ENCODE measurements at places on chromosomes 6 and 20.

DNA sequence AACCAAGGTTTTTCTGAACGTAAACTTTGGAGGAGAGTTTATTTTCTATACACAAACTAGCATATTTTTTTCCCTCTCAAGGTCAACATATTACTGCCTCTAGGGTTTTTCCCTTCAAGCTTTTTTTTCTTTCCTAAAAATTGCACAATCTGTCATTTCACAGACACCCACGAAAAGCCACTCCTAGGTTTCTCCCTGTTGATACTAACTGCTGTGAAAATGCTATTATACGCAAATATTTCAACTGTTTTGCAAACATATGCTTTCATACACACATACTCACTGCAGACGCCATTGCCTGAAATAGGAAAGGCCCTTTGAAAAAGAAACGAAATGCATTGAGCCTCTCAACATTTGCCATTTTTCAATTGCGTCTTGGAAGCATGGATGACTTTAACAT is 333.0 kb downstream of the CD83 start:
- no peak for DNase-seq

DNA sequence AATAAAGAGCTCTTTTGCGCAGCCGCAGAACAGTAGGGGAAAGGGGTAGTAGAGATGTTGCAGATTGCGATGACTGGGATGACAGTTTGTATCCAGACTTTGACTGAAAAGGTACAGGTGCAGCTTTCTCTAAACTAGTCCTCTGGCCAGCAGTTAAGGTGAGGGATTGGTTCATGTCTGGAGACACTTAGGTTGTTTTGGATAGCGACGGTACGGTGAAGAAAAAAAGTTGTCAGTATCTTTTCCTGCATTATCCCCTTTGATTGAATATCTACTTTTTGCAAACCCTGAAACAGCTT is 537 bp downstream of the PRR3 start:
- no peak for DNase-seq

DNA sequence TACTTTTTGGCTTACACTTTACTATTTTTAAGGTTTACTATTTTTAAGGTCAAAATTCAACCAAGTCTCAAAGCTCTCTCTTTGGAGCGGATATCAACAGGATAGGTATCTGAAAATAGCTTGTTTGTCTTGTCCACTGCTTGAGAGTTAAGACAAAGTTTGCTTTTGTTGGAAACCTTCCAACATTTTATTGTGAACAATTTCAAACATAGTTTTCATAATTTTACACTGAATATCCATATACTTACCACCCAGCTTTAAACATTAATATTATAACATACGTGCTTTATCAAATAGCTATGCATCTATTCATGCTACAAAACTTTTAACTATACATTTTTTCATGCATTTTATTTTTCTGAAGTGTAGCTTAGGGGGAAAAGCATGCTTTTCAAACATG is 109.9 kb downstream of the FYN start:
- DNase-seq: no peak

- no peak for DNase-seq
Measured at GRCh38 chr6:41428996-41429421, 93.6 kb downstream of the NCR2 start.

GRCh38 chr20:17849901-17850683 is 118.5 kb downstream of the SNX5 start:
- DNase-seq: no peak

GRCh38 chr6:107400616-107401147 is 58.7 kb downstream of the PDSS2 start:
- no peak for DNase-seq

- peak; percentile 74 for DNase-seq
Measured at GRCh38 chr20:52312132-52312729, 120.7 kb upstream of the ZFP64 start.

GRCh38 chr6:166955865-166956443 is 396 bp downstream of the RNASET2 start:
- peak; percentile 19 for DNase-seq

GRCh38 chr6:101582792-101583191 is 189.3 kb downstream of the GRIK2 start:
- DNase-seq: no peak

- DNase-seq: no peak
Measured at GRCh38 chr6:167906899-167907298, 80.2 kb downstream of the AFDN start.

DNA sequence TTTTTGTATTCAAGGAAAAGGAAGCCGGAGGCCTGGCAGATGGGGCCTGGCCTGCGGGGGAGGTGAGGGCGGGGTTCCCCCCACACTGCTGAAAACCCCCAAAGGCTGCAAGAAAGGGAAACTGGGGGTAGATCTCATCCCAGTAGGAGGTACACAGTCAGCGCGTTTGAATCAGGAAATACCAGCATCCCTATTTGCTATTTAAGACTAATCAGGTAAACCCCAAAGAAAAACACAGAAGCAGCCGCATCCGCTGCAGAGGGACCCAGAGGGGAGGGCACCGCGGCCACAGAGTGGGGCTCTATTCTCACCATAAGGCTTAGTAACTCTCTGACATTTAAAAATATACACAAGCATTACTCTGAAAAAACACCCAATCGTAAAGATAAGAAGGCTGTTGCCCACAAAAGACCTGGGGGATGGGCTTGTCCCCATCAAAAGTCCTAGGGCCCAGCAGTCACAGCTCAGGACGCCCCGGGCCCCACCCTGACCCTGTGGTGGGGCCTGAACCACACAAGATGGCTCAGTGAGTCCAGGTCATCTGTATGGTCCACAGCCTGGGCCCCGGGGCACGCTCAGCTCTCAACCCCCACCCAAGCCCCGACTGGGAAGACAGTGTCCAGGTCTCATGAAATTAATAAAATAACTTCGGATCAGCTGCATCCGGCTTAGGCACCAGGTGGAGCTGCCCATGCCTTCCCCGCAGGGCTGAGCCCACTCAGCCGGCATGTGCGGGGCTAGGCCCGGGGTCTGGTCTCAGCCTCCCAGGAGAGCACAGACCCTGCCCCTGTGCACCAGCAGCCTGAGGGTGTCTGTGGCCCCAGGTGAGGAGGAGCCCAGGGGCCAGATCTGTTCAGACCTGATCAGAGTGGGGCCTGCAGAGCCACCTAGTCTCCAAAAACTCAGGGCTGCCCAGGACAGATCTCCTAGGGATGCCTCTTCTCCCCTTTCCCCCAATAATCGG is 31.0 kb downstream of the KCNQ2 start:
- peak; percentile 28 for DNase-seq

DNA sequence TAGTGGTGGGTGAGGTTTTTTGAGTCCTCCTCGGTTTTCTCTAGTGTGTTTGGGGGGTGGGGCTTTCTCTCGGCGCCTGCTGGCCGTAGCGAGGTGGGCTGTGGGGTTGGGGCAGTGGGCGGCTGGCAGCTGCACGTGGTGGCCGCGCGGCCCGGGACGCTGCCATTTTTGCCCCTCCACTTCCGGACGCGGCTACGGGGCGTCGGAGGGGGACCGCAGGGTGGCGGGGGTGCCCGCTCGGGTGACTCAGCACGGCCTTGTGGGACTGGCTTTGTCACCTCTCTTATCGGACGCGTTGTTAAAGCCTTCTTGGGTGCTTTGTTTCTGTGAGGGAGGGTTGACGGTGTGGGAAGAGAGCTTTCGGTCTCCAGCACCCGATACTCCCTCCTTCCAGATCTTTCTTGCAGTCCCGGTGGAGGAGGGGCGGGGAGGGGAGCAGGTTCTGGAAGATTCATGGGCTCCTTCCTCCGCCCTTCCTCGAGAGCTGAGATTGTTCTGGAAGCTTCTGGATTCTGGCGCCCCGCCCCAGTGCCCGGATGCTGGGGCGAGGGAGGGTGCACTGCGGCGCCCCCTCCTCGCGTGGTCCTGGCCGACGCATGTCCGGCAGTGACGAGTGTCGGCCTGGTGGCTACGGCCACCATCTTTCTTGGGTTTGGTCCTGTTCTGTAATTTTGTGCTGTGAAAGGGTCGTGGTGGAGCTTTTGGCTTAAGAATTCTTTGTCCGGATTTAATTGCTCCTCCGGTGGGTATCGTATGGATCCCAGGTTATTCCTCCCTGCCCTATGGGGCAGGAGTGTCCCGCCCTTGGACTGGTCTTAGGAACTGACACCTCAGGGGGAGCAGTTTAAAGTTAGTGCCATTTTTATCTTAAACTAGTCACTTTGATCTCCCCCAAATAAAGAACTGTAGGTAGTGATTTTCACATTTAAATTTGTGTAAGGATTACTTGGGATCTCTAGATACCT is 719 bp downstream of the HSP90AB1 start:
- DNase-seq: peak; percentile 87

DNA sequence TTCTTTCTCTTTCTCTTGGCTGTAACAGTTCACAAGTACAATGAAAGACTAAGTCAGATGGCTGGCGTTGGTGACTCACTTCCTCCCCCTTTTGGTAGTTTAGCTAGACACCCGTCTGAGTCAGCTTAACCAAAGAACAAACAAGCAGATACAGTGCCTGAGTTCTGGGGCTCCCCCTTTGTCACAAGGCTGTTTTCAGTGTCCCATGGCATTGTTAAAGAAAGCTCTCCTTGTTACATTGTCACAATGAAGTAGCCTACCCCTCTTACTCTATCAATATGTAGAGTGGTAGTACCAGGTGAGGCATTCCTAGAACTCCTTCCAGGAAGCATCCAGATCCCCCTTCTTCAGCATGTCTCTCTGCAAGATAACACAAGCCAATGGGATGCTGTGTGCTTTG is 38.6 kb downstream of the KIAA0408 start:
- peak; percentile 73 for DNase-seq

DNA sequence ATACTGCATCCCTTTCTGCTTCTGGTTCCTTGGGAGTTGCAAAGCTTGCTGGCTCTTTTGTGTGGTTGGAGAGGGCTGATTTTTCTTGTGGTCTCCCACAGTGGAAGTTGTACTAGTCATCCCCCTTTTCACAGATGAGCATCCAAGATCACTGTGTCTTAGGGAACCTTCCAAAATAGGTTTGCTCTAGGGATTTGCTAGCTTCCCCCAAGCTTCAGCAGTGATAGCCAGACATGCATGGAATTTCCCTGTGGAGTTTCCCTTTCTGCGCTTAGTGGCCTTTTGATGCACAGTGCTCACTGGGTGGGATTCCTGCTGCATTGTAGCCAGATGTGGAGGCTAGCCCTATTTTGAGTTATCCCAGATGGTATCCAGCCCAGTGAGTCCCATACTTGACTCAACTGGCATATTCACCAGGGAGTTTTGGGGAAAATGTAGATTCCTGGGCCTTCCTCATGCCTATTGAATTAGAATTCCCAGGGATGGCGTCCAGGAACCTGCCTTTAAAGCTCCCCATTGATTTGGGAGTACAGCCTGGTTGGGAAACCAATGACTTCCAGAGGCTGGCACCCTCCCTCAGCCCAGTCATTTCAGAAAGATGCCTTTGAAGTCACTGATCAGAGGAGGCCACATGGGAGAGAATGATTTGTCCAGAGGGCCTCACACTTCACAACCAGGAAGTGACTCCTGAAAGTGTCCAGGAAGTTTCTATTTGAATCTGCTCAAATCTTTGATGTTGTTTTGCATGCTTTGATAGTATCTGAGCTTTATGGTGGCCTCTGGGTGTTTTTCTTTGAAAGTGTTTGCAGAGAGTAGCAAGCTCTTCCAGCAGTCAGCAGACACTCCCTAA is 25.9 kb downstream of the PPARD start:
- DNase-seq: no peak

GRCh38 chr6:154202339-154202738 is 154.3 kb downstream of the IPCEF1 start:
- DNase-seq: no peak

GRCh38 chr6:146741609-146742008 is 142.8 kb downstream of the ADGB start:
- no peak for DNase-seq

DNA sequence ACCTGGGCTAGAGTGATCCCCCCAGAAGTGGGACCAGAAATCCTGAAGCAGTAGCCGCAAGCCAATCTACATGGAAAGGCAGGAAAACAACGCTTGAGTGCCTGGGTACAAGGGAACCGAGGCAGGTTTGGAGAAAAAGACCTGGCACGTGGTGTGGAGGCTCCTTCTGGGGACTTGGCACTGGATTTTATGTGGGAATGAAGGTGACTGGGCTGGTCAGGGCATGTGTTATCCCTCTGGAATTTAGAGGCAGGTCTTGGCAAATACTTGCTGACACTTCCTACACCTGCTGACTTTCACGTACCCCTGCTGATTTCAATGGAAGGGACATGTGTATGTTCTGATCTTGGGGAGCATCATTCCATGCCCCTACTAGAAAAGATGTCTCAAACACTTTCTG is 25.0 kb upstream of the FAM217A start:
- no peak for DNase-seq

DNA sequence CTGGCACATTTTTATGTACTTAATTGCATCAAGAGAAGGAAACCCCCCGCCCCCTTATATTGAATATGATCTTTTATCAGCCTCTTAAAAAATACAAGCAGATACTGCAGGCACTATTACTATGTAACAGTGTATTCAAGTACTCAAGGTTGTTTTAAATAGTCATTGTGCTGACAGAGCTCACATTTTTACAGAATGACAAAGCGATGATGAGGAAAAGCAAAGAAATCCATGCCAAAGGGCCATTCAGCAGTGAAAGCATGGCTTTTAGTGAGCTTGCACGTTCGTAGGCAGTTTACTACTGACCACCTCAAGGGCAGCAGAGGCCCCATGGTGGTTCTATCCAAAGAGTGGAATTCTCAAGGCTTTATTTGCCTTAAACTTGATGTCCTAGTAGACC is 146.8 kb downstream of the RPS12 start:
- DNase-seq: no peak

DNA sequence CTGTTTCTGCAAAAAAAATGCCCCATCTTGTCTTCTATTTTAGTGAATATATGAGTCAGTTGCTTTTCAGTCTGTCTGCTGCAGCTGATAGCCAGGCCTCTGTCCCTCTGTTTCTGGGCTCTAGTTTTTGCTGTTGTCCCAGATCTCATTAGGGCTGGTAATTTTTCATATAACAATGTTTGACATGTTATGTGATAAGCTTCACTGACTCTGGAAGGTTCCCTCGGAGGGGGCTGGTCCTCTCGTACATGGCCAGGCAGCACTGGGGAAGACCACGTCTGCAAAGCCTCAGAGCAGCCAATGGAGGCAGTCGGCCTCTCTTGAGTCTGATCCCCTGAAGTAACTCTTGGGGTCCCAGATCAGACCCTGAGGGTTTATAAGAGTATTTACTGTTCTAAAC is 223.8 kb downstream of the THBS2 start:
- DNase-seq: no peak

DNA sequence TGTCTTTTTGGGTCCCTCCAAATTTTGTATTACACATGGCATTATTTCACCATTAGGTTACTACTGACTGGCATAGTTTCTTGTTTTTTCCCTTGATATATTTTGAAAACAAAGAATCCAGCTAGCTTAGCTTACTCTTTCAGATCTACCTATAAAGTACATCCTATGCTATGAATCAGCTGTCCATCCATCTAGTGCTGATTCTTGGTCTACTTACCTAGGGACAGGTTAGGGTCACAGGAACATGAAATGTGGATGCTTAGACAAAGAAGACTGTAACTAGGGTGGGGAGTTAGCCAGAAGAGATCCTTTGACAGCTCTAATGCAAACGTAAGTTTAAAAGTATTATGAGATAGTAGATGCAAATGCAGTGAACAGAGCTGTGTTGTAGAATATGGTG is 91.7 kb downstream of the NKAIN2 start:
- no peak for DNase-seq

All from CD4-positive, alpha-beta T cell treated with Interleukin-4 for 1 hour (primary cell).